ENCODE measurements at places on chromosomes 2 and 18.
A peak's percentile ranks its signal among the peaks of the same experiment; 100 is the strongest.

- no peak for DNase-seq
These were observed 110.2 kb downstream of the ABCA12 start for GRCh38 chr2:215028231-215028630.

- DNase-seq, result no peak
These were observed 135.3 kb downstream of the PXDN start for GRCh38 chr2:1609040-1609439.

DNA sequence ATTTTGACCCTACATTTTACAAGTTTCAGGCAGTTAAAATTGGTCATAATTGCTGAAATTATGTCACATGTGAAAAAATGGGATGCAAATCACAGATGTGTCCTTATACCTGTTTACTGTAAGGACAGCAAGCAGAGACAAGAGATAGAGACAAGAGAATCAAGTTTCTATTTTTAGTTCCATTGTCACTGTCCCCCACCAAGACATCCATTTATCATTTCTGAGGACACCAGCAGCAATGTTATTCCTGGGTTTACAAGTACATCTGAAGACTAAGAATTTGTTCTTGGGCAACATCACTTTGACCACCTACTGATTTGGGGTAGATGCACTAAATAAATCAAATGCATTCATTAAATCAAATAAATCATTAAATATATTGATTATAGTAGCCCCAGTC, 1111.7 kb downstream of the DPP10 start:
- DNase-seq, result no peak

DNA sequence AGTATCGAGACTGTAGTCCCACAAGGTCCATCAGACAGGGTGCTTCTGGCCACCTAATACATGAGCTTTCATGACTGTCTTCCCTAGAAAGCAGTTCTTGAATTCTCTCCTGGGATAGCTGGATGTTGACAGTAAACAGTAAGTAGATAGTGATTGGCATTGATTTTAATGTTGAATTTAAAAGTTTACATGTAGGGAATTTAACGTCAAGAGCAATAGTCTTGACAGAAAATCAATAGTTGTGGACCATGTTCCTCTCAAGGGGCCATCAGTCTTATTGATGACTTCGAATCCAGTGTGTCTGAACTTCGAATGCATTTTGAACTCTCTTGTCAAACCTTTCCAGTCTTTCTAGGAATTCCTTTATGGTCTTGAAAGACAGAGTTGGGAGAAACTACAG, 63.9 kb downstream of the ITGB1BP1 start:
- DNase-seq, result no peak

GRCh38 chr2:63588385-63589147, at the start of the genes MDH1 and WDPCP:
TSS of gene MDH1 (plus strand) at chr2:63588963. CDS start at chr2:63589044, 81 bp downstream.
TSS of gene WDPCP (minus strand) at chr2:63588477. CDS start at chr2:63588271, 206 bp downstream.
- peak; percentile 87 for DNase-seq

- no peak for DNase-seq
These were observed 386.4 kb upstream of the SLC14A2 start for GRCh38 chr18:45228796-45229388.

DNA sequence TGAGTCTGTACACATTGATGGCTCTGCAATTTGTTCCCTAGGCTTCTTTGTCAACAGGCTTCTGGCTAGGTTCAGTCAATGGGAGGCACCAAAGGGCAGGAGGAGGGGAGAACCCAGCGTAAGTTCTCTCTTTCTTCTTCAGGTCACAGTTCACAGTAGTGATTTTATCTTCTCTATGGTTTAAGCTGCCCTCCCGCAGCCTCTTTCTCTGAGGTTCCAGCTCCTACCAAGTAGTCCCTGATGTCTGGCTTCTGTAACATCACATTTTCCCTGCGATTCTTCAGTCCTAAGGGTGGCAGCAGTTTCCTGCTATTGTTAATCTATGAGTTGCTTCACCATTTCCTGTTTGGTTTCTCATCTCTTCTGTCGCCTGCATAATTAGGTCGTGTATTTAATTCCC, 107.4 kb downstream of the CPO start:
- peak; percentile 34 for DNase-seq

DNA sequence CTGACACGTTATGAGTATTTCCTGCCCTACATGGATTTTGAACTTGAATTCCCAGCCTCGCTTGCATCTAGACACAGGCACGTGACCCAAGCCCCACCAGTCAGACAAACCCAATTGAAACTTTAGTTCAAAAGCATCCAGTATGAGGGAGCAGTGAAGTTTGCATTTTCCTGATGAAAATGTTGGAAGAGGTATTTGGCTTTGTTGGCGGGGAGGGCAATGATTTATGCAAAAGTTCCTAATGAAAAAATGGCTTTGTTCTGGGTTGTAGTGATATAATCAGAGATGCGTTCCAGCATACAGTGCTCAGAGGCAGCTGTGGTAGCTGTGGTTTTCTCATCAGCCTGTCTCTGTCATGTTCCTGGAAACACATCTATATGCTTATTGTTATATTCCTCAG, 36.8 kb upstream of the CPS1 start:
- DNase-seq, result no peak

- no peak for DNase-seq
These were observed 137.5 kb upstream of the MAP3K20 start for GRCh38 chr2:172937884-172938712.

GRCh38 chr2:151042964-151043363, 218.7 kb downstream of the RBM43 start:
- no peak for DNase-seq

- no peak for DNase-seq
These were observed 30.8 kb upstream of the TNFAIP6 start for GRCh38 chr2:151326554-151326953.

DNA sequence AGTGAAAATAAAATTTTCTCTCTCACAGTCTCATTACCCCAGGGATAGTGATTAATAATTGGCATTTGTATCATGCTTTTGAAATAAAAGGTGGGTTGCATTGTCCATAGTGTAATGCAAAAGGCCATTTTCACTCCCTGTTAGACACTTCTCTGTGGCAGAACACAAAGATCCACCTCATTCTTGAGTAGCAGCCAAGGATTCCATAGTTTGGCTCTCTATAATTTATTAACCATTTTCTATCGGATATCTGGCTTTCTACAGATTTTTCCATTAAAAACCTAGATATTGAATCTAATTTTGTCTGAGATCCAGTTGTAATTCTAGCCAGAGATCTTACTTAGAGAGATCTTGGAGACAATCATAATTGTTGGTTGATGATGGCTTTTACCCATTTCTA, 39.0 kb downstream of the CDCA7 start:
- no peak for DNase-seq

- no peak for DNase-seq
These were observed at the start of gene ATP6V1C2 for GRCh38 chr2:10721396-10722251. TSS of gene ATP6V1C2 (plus strand) at chr2:10721630. CDS start at chr2:10722850, 1,220 bp downstream.

GRCh38 chr2:45840481-45840880, 189.0 kb downstream of the PRKCE start:
- DNase-seq, result no peak

GRCh38 chr2:8477552-8478470, 204.0 kb upstream of the ID2 start:
- peak; percentile 37 for DNase-seq

GRCh38 chr2:189467160-189467559, 25.9 kb downstream of the WDR75 start:
- no peak for DNase-seq

DNA sequence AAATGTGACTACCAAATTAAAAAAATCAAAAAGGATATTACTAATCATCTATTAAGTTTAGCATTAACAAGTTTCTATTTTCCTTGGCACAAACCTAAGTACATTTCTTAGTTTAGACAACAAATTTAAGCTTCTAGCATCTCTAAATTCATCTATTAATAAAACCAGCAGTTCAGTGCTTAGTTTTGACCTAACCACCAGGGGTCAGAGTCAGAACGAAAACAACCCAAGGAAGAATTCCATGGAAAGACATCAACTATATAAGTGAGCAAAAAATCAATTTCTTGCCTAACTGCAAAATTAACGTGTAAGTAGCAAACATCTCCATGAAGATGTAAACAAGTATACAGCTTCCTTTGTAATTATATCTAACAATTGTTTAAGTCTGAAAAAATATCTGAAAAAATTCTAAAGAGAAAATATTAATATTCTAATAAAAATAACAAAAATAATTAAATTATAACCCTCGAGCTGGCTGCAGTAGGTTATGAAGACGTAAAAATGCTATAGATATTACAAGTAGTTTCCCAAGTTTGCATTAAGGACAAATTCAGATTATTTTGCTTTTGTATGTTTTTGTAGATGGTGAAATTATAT, 83.7 kb downstream of the CERKL start:
- no peak for DNase-seq

- no peak for DNase-seq
These were observed 352.3 kb downstream of the INSIG2 start for GRCh38 chr2:118440404-118441098.

- DNase-seq, result no peak
These were observed 192.5 kb downstream of the ATAD2B start for GRCh38 chr2:23734416-23734815.

- DNase-seq, result no peak
These were observed 413.3 kb downstream of the TSN start for GRCh38 chr2:122168799-122169198.

- no peak for DNase-seq
These were observed 83.7 kb upstream of the RBM44 start for GRCh38 chr2:237714690-237715458.

- no peak for DNase-seq
These were observed 8.7 kb downstream of the ANTXR1 start for GRCh38 chr2:69021727-69022126.

DNA sequence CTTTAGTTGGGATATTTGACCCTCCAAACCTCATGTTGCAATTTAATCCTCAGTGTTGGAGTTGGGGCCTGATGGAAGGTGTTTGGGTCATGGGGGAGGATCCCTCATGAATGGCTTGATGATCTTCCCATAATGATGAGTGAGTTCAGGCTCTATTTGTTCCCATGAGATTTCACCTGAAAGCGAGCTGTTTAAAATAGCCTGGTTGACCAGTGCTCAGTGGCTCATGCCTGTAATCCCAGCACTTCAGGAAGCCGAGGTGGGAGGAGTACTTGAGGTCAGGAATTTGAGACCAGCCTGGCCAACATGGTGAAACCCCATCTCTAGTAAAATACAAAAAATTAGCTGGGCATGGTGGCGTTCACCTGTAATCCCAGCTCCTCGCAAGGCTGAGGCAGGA, 14.9 kb upstream of the PSME4 start:
- no peak for DNase-seq

DNA sequence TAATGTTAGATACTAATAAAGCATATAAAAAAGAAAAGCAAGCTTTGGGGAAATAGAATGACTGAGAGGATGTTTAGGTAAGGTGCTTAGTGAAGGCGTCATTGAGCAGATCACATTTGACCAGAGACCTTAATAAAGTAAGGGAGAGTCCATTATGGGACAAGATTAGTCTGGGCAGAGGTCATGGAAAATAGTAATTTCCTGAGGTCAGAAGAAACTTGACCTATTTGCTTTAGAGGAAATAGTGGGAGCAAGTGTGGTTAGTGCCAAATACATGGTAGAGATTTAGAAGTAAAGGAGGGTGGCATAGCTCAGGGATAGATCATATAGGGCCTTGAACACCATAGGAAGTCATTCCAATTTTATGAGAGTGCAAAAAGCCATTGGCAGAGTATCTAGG, 24.5 kb upstream of the SLC8A1 start:
- no peak for DNase-seq
